ENCODE measurements at places on chromosomes 7 and 10. TPM values are rescaled to one million over a fixed set of nuclear protein-coding genes. Genes with fewer than 3 reads are reported as not detected.

LRRN3 gene
- total RNA-seq: 0.27 TPM

NRP1 gene
- 1.5 TPM for total RNA-seq

TBRG4 gene
- 56.7 TPM for total RNA-seq

SLC18A3 gene
- not detected for total RNA-seq

GRID2IP gene
- total RNA-seq: 0.39 TPM

MKX gene
- not detected for total RNA-seq

HABP2 gene
- not detected for total RNA-seq

MYPN gene
- not detected for total RNA-seq

SPDYE9 gene
- not detected for total RNA-seq

C1QL3 gene
- total RNA-seq: 0.29 TPM

HTR5A gene
- total RNA-seq: not detected

SMO gene
- 0.50 TPM for total RNA-seq

GJC3 gene
- total RNA-seq: not detected

FIS1 gene
- total RNA-seq: 99.9 TPM

DGKI gene
- not detected for total RNA-seq

GPR37 gene
- not detected for total RNA-seq

WNT16 gene
- total RNA-seq: not detected

AGAP4 gene
- 31.3 TPM for total RNA-seq

ZNF485 gene
- total RNA-seq: 1.4 TPM

SIRT1 gene
- total RNA-seq: 51.0 TPM

SFMBT2 gene
- 52.2 TPM for total RNA-seq

GRM8 gene
- not detected for total RNA-seq

PAX4 gene
- not detected for total RNA-seq

LEP gene
- total RNA-seq: not detected

NEUROG3 gene
- not detected for total RNA-seq

LIPJ gene
- total RNA-seq: not detected

OR9A2 gene
- not detected for total RNA-seq

SLC39A12 gene
- total RNA-seq: not detected
